ENCODE measurements at places on chromosomes 12 and 14.
A peak's percentile ranks its signal among the peaks of the same experiment; 100 is the strongest.

- DNase-seq, result no peak
Observed at GRCh38 chr12:6241495-6241894, 41.3 kb downstream of the CD9 start.

DNA sequence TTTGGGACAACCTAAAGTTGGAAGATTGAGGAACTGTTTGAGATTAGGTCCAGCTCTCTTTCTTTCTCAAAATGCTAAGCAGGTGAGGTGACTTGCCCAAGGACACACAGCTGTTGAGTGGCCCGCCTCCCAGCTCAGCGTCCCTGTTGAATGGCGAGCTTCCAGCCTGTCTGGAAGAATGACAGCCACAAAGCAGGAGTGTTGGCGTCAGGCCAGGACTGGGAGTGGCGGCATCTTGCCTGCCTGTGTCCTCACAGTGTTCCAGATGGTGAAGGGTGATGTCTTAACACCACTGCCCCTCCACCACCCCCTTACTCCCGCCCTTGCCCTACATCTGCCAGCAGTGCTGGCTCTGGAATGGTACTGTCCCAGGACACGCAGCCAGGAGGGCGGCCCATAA lies 4.4 kb upstream of the CEBPE start:
- DNase-seq, result no peak

GRCh38 chr12:127635838-127636237 lies 631.1 kb upstream of the TMEM132C start:
- DNase-seq, result no peak

DNA sequence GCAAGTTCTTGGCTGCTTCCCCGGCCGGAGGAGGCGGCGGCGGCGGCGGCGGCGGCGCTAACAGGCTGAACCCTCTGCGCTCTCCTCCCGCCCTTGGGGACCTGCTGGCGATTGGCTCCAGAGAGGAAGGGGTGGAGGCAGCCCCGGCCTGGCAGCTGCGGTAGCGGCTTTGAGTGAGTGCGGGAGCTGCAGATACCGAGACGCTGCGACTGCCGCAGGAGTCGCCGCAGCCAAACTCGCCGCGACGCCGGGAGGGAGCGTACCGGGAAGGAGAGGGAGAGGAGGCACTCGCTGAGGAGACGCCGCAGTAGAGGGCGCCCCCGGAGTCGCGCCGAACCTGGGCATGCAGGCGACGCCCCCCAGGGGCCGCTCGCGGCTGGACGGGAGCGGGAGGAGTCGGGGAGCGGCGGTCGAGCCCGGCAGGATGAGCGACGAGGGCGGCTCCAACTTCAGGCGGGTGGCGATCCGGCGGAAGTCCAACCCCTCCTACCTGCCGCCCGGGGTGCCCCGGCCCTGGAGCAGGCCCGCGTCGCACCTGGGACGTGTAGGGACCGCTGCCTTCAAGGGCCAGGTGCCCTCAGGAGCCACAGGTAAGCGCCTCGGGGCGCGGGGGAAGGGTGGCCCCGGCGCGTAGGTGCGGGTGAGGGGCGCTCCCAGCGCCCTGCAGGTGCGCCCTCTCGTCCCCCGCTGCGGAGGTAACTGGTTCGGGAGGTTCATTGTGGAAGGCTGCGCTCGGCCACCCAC lies at the start of gene FGD4:
FGD4 (plus strand) TSS at position 189 of the 744 bp plus-strand sequence.
- DNase-seq, result peak; percentile 74

GRCh38 chr12:120216742-120217605 lies 16.1 kb upstream of the RPLP0 start:
- no peak for DNase-seq

DNA sequence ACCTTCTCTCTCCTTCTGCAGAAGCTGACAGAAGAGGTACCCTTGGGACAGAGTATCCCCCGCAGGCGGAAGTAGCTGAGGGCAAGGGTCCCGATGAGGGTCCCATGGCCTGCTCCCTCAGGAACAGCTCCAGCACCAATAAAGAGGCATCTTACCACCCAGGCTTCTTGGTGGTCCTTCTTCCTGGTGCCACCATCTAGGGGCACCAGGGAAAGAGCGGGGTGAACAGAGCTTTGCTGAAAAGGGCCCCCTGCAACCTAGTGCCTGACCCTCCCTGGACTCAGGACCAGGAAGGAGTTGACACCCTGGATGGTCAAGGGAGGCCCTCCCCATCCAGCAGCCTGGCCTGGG lies 591 bp upstream of the IRF9 start:
- DNase-seq, result no peak

DNA sequence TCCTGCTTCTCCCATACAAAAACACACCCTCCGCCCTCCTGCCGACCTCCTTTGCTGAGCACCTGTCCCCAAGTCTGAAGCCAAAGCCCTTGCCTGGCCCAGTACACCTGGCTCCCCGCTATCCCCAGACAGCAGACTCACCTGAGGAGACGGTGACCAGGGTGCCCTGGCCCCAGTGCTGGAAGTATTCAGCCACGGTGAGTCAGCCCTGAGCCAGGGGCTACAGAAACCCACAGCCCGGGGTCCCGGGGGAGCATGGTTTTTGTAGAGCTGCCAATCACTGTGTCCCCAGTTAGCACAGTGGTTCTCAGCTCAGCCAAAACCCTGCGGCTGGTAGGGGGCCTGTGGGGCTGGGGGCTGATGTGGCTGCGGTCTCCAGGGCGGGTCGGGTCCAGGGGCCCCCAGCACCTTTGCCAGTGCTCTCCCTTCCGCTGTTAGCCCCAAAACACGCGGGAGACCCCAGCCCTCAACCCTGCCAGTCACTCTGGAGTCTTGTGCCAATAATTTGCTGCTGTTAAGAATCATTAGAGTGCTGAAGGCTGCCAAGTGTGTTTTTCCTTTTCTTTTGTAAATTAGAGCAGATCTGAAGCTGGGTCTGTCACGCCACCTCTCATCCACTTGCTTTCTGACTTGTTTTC lies 339.0 kb downstream of the TMEM121 start:
- DNase-seq, result no peak

GRCh38 chr12:76451528-76451927 lies 103.3 kb upstream of the BBS10 start:
- DNase-seq, result no peak

- DNase-seq, result no peak
Observed at GRCh38 chr12:109734219-109735000, 20.8 kb downstream of the FAM222A start.

GRCh38 chr14:90936757-90937440 lies 120.7 kb upstream of the TTC7B start:
- no peak for DNase-seq

- DNase-seq, result no peak
Observed at GRCh38 chr12:30448038-30448437, 247.6 kb downstream of the IPO8 start.

DNA sequence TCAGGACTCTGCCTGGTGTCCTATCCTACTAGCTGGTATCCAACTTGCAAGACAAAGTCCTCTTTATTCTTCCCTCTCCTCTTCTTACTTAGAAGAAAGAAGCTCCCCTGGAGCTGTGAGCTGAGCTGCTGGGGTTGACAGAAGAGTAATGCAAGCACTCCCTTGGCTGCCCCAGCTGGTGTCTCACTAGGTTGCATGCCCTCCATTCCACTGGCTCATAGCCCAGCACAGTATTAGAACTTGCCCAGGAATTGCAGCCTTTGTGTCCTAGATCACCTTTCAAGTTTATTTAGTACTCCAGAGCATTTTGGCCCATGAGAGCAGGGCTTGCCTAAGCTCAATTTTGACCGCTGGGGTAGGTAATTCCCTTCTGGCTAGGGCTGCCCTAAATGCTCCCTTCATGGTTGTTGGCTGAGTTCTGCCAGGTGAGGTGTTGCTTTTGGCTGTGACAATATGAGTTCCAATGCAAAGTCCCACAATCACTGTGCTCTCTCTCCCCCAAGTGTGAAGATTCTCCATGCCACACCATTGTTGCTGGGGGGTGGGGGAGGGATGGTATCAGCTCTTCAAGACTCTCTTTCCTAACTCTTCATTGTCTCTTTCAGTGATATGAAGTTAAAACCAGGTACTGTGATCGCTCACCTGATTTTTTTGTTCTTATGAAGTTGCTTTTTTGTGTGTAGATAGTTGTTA lies 317.4 kb upstream of the DDHD1 start:
- no peak for DNase-seq

DNA sequence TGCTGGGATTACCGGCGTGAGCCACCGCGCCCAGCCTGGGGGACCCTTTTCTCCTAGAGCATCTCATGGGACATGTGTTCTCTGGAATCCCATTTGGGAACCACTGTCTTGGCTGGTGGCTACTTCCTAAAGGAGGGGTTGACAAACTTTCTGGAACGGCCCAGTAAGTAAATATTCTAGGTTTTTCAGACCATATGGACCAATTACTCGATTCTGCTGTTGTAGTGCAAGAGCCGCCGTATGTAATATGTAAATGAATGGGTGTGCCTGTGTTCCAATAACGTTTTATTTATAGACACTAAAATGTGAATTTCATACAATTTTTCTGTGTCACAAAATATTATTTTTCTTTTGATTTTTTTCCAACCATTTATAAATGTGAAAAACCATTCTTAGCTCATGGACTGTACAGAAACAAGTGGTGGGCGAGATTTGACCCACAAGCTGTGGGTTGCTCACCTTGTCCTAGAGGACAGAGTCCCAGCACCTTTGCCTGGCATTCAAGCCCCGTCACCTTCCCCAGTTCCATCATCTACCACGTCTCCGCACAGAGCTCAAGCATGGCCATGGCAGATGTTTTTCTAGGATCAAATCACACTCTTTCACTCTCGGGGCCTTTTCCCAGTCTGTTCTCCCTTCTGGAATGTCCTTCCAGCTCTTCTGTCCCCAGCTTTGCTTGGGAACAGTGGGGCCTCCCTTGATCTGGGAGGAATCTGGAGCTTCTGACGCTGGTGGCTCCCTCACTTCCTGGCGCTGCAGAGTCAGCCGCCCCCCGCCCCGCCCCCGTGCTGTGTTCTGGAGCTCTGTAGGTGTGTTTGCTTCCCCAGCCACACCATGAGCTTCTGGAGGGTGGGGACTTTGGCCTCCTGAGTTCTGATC lies 17.9 kb upstream of the RCOR1 start:
- no peak for DNase-seq

DNA sequence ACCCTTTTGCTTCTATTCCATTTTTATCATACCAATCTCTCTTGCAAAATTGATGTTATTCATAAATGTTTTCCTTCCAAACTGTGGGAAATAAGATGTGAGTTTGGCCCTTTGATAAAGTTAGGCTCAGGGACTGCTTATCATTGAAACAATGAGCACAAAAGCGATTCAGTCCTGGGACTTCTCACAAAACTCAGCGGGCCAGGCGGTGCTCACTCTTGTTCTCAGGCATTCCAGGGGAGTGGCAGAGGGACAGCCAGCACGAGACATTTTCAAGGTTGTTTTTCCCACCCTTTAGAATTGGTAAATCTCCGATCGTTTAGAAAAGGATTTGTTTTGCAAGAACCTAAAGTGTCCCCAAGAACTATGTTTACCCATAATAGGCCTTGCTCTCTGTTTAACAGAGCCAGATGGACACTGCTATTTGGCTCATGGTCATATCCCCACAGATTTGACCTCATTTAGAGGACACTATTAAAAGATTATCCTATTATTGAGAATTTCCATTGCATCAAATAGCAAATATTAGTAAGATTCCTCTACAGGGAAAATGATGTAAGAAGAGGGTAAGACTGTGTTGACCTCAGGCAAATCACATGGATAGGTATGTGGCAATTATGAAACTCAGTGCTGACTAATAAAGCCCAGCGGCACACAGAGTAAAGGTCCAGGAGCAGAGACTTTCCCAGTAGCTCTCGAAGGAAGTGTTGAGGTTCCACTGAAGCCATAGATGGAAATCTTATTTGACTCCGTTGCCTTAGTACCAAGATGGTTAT lies 102.7 kb upstream of the USP44 start:
- DNase-seq, result no peak

GRCh38 chr14:89753828-89754412 lies 200.6 kb downstream of the EFCAB11 start:
- no peak for DNase-seq

GRCh38 chr12:5614256-5614655 lies 182.3 kb downstream of the NTF3 start:
- DNase-seq, result no peak

DNA sequence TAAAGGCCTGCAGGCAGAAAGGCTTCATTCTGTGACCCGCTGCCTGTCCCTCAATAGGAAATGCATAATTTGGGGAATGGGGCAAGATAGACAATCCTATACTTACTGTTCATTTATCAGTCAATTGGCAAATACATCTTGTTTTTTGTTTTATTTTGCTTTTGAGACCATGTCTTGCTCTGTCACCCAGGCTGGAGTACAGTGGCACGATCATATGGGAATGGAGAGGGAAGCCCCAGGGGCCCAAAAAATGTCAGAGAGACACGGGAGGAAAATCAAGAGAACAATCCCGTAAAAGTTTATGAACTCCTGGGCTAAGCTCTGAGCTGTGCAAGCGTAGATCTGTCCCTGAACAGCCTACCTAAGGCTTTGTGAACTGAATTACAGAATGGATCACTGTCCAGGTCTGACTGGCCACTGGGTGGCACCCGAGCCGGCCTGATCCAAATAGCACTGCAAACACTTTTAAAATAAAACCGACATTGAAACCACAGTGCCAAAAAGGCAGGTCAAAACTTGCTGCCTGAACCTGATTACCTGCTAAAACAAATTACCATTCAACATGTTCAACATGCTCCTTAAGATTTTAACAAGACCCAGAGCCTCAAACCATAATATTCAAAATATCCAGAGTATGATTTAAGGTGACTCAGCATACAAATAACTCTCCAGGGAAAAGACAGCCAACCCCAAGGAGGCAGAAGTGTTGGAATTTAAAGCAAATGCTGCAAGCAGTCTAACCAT lies 11.8 kb downstream of the COPS7A start:
- DNase-seq, result peak; percentile 29

DNA sequence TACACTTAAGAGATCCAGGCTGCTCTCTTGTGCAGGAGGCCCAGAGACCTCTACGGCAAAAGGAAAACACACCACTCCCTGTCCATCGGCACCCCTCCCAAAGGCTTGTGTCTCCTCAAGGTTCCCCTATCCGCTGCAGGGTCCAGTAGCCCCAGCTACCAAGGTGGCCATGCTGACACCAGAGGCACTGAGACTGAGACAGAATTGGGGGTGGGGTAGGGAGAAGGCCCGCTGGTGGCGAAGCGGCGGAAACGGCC lies 590 bp downstream of the DDIT3 start:
- no peak for DNase-seq

DNA sequence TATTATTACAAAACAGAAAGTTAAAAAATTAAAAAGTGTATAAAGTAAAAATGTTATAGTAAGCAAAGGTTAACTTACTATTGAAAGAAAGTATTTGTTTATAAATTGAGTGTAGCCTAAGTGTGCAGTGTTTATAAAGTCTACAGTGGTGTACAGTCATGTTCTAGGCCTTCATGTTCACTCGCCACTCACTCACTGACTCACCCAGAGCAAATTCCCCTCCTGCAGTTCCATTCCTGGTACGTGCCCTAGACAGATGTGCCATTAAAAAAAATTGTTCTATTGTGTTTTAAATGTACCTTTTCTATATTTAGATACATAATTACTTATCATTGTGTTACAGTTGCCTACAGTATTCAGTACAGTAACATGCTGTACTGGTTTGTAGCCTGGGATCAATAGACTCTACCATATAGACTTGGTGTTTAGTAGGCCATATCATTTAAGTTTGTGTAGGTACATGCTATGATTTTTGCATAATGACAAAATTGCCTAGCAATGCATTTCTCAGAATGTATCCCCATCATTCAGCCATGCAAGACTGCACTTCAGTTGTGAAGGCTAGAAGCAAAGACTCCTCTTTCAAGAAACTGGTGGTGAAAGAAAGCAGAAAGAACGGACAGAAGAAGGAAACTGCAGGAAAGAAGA lies 100.6 kb downstream of the DACT1 start:
- DNase-seq, result no peak
